GDM1 (cell line): ENCODE measurements at places on chromosomes 1 and 21.

DNA sequence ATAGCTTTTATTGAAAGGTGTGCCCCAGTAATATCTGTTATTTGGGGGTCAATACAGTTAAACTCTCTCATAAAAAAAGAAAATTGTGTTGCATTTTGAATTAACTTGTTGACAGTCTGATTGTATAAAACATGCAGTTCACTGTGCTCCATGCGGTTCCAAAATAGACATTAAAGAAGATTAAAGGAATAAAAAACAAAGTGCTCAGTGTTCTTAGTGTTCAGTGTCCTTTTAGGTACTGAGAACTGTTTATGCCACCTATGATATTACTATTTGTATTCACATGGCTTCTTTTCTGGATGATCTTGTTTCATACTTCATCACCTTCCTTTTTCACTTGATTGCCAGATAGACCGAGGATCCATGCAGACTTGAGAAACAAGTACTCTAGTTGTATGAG, 15.3 kb upstream of the SGIP1 start:
- no peak for DNase-seq

DNA sequence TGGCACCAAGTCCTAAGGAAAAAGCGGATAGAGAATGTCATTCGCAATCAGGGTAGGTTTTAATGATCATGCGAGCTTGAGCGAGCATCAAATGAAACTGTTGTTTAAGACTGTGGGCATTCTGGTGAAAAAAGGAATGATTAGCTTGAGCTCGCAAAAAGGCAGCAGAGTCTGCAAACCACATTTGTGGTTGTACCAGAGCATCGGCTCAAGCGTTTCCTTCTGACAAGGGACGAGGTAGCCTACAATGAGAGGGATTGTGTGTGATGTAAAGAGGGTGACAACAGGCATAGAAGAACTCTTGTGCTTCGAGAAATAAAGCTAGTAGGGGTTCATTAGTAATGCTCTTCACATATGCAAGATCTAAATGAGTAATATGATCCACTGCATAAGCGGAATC, 11.1 kb upstream of the CD48 start:
- peak; percentile 56 for DNase-seq

DNA sequence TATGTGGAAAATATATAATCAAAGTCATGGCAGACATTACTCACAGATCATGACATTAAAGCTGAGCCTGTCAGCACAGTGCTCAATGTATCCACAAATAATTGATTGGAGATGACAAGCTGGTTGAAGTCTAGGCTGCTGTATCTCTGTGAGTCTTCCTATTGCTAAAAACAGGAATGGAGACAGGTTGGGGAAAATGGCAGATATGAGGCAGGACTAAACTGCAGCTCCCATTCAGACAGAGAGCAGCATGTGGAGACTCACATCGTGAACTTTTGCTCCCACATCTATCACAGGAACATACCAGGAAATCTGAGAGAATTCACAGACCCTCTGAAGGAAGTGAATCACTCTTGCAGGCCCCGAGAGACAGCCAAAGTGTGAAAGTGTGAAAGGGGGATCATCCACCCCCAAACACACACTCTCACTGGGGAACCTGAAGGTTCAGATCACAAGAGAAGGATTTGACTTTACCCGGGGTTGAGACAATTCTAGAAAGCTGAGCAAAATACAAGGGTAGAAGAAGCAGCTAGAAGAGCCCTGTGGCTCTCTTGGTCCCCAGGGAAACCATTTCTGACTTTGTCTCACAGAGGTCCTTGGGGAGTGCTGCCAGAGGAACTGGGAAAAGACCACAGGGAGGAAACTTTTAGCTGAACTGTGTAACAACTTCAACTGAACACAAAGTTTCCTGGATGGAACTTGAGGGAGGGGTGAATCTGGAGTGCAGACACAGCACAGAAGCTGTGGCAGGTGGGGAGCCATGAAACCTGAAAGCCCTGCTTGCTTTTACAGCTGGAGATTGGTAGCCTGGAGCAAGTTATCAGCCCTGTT, 173.4 kb downstream of the S1PR1 start:
- DNase-seq, result no peak

- no peak for DNase-seq
Measured at GRCh38 chr1:163928069-163928468, 606.3 kb downstream of the NUF2 start.

- DNase-seq, result no peak
Measured at GRCh38 chr1:47340227-47340626, 6.6 kb downstream of the CMPK1 start.

DNA sequence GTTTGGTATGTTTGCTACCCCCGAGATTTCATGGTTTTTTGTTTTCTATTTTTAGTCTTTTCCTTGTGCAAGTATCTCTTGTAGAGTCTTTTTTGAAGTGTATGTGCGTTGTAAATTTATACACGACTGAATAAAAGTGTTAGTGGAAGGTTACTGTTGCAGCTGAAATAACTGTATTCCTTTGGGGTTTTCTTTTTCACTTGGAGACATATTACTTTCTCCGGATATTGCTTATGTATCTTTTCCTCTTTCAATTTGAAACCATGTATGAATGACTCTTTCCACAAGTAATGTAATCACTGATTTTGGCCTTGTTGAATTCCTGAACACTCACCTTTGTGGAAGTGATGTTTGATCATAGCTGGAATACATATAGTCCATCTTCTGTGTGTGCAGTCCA, 956 bp downstream of the URB2 start:
- no peak for DNase-seq

DNA sequence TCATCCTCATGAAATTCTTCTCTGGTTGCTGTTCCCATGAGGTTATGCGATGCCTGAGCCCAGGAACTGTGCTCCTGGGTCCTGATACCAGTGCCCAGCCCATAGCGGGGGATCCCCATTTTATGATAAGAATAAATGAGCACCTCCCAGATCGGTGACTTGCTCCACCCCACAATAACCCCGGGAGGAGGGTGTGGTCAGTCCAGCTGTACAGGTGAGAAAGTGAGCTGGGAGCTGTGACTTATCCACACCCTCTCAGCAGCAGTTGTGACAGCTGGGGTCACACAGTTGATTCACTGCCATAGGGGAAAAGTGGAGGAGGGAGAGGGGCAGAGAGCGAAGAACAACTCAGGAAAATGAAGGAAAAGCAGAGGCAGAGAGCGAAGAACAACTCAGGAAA, 33.4 kb downstream of the OR2G3 start:
- DNase-seq, result no peak

- DNase-seq, result no peak
Measured at GRCh38 chr1:28266920-28267322, 7.6 kb downstream of the SESN2 start.

GRCh38 chr1:221478050-221478949, 263.6 kb downstream of the DUSP10 start:
- DNase-seq, result peak; percentile 29

DNA sequence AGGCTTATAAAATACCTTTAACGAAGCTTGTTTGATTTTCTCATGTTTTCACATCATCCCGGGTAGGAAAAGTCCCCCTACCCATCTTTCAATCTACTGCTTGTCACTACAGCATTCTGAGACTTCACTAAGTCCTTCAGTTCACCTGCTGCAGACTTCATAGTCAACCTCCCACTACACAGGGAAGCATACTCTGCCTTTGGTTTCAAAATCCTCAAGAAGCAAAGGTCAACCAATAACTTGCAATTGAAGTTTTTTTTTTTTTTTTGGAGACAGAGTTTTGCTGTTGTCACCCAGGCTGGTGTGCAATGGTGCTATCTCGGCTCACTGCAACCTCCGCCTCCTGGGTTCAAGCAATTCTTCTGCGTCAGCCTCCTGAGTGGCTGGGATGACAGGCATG, 4.7 kb upstream of the PTPN22 start:
- DNase-seq, result no peak

DNA sequence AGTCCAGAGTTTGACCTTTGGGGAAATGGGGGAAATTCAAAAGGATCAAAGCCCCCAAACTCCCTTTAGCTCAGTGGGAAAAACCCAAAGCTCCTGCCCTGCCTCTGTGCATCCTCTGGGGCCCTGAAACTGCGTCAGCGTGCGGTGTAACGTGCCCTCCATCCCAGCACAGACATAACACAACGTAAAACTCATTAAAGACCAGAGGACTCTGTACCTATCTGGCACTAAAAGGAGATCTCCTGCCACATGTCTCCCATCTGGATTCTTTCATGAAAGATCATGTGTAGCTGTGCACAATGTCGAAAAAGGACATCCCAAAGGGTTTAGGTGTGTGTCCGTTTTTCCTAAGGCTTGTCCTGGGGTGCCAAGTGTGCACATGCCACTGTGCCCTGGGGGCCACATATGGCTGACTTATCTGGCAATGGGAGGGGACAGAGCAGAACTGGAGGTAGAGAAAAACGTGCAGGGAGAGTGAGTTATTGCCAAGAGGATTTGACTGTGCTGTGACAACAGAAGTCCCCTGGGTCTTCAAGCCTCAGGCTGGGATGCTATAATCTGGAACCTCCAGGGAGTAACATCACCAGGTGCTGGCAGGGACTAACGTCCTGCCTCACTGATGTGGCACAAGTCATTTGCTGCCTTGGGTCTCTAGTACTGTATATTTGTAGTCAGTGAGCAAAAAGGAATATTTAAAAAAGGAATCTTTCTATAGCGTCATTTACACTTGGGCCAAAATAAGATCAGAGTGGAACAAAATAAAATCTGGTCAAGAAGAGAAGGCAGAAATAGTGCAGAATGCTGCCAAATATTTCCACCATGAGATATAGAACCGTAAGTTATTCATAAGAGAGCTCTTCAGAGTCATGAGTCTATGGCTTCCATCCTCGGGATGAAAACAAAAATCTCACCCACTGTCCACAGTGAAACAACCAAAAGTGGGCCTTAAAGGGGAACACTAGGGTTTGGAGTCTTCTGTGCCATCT, 52.3 kb downstream of the ITPKB start:
- DNase-seq, result no peak

DNA sequence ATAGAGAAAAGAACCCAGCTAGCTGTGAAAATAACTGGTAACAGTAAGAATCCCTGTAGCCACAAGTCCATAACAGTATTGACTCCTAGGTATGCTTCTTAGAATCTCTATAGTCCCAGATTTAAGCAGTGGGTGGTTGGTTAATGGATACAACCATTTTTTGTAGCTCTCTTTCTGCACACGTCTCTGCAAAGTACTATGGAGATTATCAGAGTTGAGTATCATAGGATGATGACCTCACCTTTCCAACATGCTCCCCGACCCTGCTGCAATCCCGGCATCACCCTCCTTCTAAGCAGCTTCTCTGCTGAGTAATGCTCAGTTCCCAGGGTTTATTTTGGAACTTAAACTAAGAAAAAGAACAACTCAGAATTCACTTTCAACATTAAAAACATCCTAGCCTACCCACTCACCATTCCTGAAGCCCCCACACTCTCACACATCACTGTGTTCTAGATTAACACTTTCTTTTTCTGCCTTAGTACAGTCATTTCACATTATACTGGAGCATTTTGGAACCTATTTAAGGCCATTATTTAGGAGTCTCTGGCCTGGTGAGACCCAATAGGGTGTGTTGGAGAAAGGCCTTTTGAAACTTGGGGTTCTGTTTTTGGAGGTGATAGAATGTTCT, 2.7 kb downstream of the MLLT11 start:
- no peak for DNase-seq

GRCh38 chr1:247347477-247348222, 16.0 kb upstream of the ZNF496 start:
- no peak for DNase-seq

GRCh38 chr21:32403201-32403777, 9.2 kb upstream of the EVA1C start:
- peak; percentile 38 for DNase-seq

GRCh38 chr1:227782226-227782625, 33.2 kb upstream of the PRSS38 start:
- no peak for DNase-seq

DNA sequence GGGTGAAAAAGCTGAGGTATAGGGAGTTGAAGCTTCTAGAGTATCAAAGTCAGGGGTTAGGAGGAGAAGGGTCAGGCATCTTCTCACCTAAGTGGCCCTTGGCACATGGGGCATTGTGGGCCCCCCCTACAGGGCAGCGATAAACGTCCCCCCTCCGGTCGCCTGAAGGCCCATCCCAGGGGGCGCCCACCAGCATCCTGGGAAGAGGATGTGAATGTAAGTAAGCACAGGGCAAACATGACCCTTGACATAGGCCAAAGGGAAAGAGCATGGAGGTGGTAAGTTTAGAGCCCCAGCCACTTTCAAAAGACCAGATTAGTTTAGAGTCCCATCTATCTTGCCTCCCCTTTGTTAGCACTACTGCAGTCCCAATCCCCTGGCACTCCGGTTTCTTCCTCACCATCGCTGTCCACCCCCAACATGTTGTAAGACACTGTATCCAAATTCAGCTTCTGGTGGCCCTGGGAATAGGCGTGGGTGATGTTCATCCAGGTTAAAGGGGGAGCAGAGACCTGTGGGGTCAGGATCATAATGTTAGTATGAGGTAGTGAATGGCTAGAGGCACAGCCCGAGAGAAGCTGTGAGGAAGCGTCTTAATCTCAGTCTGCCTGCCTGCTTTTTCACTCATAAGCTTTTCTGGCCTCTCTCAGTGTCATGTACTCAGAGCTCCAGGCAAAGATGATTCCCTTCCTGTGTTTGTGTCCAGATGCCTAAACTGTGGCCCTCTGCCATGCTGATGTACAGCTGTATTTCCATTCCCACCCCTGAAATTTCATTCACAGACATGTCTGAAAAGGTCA, 2.7 kb downstream of the ITGA10 start:
- DNase-seq, result no peak

- no peak for DNase-seq
Measured at GRCh38 chr1:34851431-34852105, 8.0 kb downstream of the SMIM12 start.

- DNase-seq, result no peak
Measured at GRCh38 chr1:55848906-55849305, 633.7 kb upstream of the USP24 start.

DNA sequence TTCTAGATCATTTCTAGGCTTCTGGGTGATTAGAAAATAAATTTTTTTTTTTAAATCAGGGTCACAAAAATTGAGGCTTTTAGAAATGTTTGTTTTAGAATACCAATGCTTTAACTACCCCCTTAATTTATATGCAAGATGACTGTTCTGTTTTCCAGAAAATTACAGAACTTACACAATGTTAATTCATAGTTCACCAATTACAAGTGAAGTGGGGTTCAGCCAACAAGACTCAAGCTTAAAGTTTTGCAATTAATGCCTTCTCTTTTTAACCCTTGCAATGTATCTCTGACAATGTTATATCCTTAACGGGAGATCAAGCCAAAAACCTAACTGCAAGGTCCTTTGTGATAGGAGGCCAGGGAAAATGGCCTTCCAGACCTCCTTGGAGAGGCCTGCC, 5.6 kb downstream of the PRELP start:
- no peak for DNase-seq

GRCh38 chr1:9289090-9289534, 3.6 kb upstream of the SPSB1 start:
- DNase-seq, result peak; percentile 36

GRCh38 chr1:241593186-241593585, 47.0 kb downstream of the CHML start:
- DNase-seq, result no peak

DNA sequence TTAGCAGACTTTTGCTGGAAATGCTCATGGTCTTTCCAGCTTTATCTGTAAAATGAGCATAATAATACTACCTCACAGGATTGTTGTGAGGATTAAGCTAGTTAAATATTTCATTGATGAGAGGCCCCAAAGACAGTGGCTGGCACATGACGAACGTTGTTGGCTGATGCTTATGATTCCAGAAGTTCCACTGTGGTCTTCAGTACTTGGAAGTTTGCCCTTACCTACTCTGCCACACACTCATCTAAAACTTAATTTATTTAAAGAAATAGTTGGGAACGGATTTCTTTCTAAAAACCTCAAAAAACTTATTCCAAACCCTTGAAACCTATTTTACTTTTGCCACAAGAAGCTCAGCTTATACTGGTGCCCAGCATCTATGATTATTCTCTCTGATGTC, 170.7 kb downstream of the DHRS3 start:
- no peak for DNase-seq

GRCh38 chr21:14817311-14817710, 247.5 kb downstream of the NRIP1 start:
- no peak for DNase-seq
